ENCODE measurements at places on chromosomes 7 and 10.

GRCh38 chr7:37558320-37559096 is 109.8 kb upstream of the ELMO1 start:
- no peak for DNase-seq

- no peak for DNase-seq
These were observed 10.7 kb downstream of the CUTC start for GRCh38 chr10:99742701-99743100.

DNA sequence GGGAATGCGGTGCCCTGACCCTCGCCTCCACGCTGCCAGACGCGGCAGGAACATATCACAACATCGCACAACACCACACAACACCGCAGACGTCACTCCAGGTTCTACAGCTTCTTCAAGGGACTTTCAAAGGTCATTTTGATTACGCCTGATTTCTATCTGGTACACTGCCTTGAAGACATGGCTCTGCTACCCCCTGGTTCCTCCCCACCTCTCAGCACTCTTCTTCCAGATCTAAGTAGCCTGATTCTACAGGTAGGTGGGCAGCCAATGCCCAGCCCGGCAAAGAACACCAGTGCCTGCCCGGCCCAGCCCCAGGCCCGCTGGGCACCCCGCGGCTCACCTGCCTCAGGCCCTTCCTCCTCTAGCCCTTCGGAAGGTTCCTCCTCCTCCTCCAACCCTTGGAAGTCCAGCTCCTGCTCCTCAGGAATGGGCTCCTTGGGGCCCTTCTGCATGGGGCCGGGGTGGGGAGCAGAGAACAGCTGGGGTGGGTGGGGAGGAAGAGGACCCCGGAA is 8.4 kb downstream of the GIGYF1 start:
- no peak for DNase-seq

DNA sequence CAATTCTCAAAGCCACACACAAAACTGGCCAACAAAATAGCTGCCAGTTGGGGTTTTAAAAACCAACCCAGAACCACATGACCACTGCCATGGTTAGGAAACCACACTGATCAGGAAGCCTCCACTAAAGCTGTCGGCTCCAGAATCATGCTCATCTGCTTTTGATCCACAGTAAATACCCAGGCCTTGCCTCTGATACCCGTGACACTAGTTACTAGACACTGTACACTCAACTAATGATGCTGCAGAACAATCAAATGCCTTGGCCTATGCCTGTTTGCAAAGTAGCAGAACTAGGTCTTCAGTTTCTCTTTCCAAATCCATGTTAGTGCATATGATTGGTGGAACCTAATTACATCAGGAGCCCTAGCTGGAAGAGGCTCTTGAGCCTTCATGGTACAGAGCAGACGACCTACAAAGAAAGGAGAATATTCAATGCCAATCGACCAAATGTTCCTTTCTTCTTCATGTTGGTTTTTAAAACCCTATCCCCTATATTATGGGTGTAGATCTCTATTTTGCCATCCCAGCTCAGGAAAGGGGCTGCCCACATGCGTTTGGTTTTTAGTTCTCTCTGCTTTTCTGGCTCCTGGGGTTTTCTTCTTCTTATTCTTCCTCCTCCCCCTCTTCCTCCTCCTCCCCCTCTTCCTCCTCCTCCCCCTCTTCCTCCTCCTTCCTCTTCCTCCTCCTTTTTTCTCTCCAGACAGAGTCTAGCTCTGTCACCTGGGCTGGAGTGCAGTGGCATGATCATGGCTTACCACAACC is 76.6 kb downstream of the CNNM2 start:
- DNase-seq = no peak

DNA sequence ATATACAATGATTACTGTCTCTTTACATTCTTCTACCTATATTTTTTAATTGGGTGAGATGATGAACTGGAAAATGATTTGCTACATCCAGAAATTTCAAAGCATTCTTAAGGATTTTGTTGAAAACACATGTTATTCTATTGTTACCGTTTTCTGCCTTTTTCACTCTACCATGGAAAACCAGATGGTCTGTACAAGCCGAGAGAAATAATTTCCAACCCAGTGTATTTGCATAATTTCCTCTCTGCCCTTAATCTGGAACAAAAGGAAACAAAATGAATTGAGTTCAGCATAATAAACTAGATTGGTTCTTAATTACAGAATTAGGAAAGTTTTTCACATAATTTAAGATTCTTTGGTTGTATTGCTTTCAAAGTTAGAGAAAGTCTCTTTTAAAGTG is 211.2 kb downstream of the CACNB2 start:
- DNase-seq = no peak

DNA sequence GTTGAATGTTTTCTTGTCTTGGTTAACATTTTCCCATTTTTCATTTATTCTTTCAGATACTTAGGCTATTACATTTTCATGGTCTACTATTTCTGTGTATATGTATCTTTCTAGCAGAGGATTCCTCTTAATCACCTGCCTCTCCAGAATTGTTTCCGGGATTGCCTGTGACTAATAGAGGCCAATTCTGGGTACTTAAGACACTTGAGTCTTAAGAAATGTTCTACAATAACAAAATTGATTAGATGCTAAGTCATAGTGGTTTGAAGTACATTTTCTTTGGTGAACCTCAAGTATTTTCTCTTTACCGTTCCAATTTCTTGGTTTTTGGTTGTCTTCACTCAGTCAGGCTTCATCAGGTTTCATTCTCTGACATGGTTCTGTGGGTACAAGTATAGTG is 26.4 kb downstream of the BBS9 start:
- no peak for DNase-seq

- no peak for DNase-seq
These were observed 14.9 kb upstream of the MXI1 start for GRCh38 chr10:110192552-110192951.

Measured in D341Med (cell line).